SK-N-SH (cell line): ENCODE measurements at places on chromosomes 5 and 9.
A peak's percentile ranks its signal among the peaks of the same experiment; 100 is the strongest.

- H3K27me3 ChIP-seq, result no peaks in the 10 kb centered on the region
- H3K4me3 ChIP-seq, result no peak overlapping the region
- H3K4me1 ChIP-seq, result no peaks in the 10 kb centered on the region
These were observed 772.7 kb downstream of the PRELID2 start for GRCh38 chr5:145062280-145063062.

DNA sequence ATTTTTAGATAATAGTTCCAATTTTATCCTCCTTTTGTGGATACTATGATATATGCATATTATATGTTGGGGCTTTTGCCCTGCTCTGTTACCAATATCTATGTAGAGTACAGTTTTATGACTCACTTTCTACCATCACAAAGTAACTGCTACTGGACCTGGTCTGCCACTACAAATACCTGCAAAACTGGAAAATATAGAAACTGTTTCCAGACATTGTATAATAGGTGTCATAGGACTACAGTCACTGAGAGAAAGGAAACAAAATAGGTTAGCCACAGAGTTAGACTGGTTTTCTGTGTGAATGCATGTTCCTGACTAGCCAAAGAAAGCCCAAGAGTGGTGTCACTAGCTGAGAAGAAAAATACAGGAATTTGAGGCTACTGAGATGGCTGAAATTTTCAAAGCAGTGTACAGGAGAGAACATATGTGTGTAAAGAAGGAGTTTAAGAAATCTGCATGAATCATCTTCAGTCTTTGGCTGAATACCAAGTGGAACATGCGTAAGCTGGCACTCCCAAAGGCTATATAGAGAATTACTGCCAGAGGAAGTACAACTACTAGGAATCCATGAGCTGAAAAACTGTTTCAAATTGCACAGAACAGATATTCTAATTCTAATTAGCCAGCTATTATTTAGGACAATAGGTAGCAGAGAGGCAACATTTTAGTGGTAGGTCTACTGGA, 29.0 kb upstream of the FAM174A start:
- no peak for DNase-seq
- H3K27ac ChIP-seq, result no peak overlapping the region
- no peaks in the 10 kb centered on the region for H3K27me3 ChIP-seq
- H3K4me3 ChIP-seq, result no peak overlapping the region

DNA sequence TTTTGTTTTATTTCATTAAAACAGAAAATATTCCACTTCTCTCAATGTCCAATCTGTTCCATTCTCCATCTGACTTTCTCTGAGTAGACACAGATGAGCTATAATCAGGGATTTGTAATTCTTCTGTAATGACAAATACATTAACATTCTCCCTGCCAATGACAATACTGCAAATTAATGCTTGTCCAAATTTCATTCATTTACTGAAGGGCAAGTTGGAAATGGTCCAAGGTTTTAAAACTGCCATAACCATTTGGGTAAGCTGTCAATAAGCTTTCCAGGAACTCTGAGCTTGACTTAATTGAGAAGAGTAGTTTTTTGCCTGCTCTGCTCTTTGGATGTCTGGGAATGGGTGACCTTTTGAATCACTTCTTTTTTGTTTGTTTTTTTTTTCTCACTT, 253.5 kb downstream of the DMRTA1 start:
- H3K27me3 ChIP-seq, result no peaks in the 10 kb centered on the region
- H3K4me1 ChIP-seq, result no peaks in the 10 kb centered on the region
- no peak overlapping the region for H3K27ac ChIP-seq
- H3K36me3 ChIP-seq, result no peaks in the 10 kb centered on the region
- no peak for DNase-seq

DNA sequence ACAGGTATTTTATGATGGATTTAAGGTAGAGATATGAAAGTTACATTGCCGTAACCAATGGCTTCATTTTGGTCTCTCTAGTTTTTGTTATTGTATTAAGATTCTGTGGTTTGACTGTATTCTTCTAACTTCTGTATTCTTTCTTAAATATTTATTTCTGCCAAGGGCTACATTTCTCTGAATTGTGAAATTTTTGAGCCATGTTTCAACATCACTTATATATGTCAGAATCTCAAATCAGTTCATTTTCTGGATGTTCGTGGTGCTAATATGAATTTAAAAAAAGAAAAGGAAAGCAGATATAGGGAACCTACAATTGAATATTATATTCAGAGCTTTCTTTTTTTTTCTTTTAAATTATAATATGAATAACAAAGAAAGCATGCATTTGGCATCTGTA, 142.7 kb downstream of the ANXA1 start:
- H3K4me3 ChIP-seq, result no peak overlapping the region
- no peak overlapping the region for H3K27ac ChIP-seq
- no peaks in the 10 kb centered on the region for H3K36me3 ChIP-seq
- no peak for DNase-seq
- H3K27me3 ChIP-seq, result no peaks in the 10 kb centered on the region

- H3K27me3 ChIP-seq, result no peaks in the 10 kb centered on the region
- no peaks in the 10 kb centered on the region for H3K36me3 ChIP-seq
- no peaks in the 10 kb centered on the region; the same call in 1 of the 2 replicates for H3K4me1 ChIP-seq
- no peak overlapping the region for H3K27ac ChIP-seq
- no peak overlapping the region for H3K4me3 ChIP-seq
These were observed 26.4 kb upstream of the SLC6A19 start for GRCh38 chr5:1175015-1175414.

- peaks cover 56% of the 10 kb centered on the region for H3K36me3 ChIP-seq
- no peaks in the 10 kb centered on the region for H3K27me3 ChIP-seq
- no peak for DNase-seq
- peaks cover 43% of the 10 kb centered on the region for H3K4me1 ChIP-seq
- peak overlapping the region; percentile 72 for H3K27ac ChIP-seq
These were observed 7.0 kb downstream of the TGFBI start for GRCh38 chr5:136035837-136036236.

- H3K4me1 ChIP-seq, result no peaks in the 10 kb centered on the region
- H3K4me3 ChIP-seq, result no peak overlapping the region
These were observed 147.5 kb upstream of the FBXL17 start for GRCh38 chr5:108529381-108529780.

DNA sequence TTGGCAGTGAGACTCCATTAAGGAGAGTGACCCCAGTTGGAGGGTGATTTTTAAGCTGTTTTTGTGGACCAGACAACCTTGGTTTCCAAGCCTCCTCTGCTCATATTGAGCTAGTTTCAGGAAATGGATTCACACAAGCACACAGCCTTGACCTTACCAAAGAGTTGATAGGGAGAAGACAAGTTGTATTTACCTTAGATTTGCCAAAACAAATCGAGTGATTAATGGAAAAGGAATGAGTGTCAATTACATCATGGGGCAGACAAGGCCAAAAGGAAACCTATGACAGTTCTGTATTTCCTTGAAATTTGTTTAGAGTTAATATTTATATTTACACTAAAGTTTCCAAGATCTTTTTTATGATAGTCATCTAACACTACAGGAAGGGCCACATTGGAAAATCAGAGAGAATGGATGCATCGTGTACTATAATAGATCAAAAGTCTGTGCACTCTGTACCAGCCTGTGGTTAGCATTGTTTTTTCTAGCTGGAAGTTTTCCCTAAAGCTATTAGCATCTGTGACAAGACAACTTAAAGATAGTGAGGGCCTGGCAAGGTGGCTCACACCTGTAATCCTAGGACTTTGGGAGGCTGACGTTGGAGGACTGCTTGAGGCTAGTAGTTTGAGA, 86.0 kb upstream of the FER start:
- no peaks in the 10 kb centered on the region for H3K36me3 ChIP-seq
- DNase-seq, result no peak
- no peaks in the 10 kb centered on the region for H3K27me3 ChIP-seq

GRCh38 chr5:148937830-148938521, 111.6 kb downstream of the ADRB2 start:
- no peak overlapping the region for H3K27ac ChIP-seq
- H3K4me1 ChIP-seq, result no peaks in the 10 kb centered on the region
- DNase-seq, result peak; percentile 32
- H3K4me3 ChIP-seq, result no peak overlapping the region
- no peaks in the 10 kb centered on the region for H3K27me3 ChIP-seq

DNA sequence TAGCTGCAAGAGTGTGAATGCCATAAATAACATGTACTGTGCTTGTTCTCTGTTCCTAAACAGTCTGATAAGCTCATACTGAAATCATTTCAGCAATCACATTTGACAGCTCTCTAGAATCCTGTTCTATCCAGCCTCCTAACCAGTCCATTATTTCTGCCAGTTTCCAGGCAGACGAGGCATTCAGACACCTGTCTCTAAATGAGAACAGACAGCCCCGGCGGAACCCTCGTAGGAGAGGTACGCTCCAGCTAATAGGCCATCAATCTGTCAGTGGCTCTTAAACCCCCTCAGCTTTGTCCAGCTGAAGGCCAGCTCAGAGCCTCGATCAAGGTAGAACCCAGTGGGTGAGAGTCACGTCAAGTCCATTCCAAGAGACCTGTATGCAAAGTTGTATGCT, 272.3 kb downstream of the GLIS3 start:
- DNase-seq, result no peak
- H3K4me3 ChIP-seq, result no peak overlapping the region
- H3K27me3 ChIP-seq, result no peaks in the 10 kb centered on the region
- H3K4me1 ChIP-seq, result peaks cover 9% of the 10 kb centered on the region

- H3K4me3 ChIP-seq, result no peak overlapping the region
- peaks cover 9% of the 10 kb centered on the region; the same call in 1 of the 2 replicates for H3K36me3 ChIP-seq
- no peak for DNase-seq
- H3K27me3 ChIP-seq, result no peaks in the 10 kb centered on the region
- 0 out of 2 replicates have a peak, but pooled peaks cover 5% of the 10 kb centered on the region for H3K4me1 ChIP-seq
These were observed 2.5 kb upstream of the PSMD5 start for GRCh38 chr9:120845255-120845654.

- H3K27me3 ChIP-seq, result no peaks in the 10 kb centered on the region
- no peak overlapping the region for H3K27ac ChIP-seq
- no peak overlapping the region for H3K4me3 ChIP-seq
- H3K36me3 ChIP-seq, result no peaks in the 10 kb centered on the region
- DNase-seq, result no peak
- H3K4me1 ChIP-seq, result no peaks in the 10 kb centered on the region
These were observed 177.1 kb downstream of the PIK3R1 start for GRCh38 chr5:68392617-68393016.

DNA sequence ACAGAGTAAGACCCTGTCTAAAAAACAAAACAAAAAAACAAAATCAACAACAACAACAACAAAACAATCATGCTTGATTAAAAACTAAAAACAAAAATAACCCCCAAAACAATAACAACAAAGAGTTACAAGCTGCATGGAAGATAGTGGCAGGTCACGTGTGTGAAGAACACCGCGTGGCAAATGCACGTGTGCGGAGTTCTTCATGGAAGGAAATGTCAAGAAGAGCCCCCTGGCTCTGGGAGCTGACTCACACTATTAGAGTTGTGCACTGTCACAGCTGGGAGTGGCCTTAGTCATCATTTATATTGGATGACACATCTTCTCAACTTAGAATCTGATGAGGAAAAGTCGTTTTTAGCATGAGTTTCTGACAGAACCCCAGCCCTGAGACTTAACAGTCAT, 110.5 kb downstream of the JMY start:
- DNase-seq, result no peak
- H3K36me3 ChIP-seq, result no peaks in the 10 kb centered on the region
- H3K4me1 ChIP-seq, result no peaks in the 10 kb centered on the region
- H3K4me3 ChIP-seq, result no peak overlapping the region
